Activated T-helper 1 cell treated with Interleukin-2 at 50 U/mL for 16 hours (primary cell): ENCODE measurements at places on chromosomes 3 and 15.

DNA sequence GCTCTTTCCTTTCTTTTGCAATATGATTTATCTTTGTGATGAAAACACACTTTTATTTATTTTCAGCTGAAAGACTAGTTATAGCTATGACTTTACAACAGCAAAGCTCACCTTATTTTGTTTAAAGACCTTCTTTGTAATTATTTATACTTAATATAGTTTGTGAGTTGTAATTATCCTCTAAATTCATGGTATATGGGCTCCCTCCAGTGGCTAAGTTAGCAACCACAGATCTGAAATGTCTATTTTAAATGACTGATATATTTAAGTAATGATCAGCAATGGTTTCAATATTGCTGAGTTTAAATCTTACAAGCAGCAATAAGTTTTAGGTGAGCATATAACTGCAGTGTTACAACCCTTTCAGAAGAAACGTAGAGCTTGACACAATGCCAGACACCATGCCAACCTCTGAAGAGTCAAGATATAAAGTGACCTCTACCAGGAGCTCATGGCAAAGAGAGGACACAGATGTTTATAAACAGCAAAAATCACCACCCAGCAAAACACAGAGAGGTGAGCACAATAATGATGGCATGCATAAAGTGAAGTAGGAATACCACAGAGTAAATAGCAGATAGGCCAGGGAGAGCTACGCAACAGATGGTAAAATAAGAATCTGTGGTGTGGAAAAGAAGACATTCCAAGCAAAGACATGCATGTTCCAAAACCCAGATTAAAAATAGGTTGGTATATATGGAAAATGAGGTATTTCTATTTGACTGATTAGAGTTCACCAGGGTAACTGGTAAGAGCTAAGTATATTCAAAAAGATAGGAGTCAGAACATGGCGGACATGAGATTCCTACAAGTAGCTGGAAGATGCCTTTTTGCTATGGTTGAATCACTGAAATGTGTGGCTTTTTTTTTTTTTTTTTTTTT lies 143.7 kb upstream of the ZNF385D start:
- DNase-seq = no peak

- no peak for DNase-seq
Observed at GRCh38 chr3:34782871-34783270, 856.5 kb upstream of the ARPP21 start.

DNA sequence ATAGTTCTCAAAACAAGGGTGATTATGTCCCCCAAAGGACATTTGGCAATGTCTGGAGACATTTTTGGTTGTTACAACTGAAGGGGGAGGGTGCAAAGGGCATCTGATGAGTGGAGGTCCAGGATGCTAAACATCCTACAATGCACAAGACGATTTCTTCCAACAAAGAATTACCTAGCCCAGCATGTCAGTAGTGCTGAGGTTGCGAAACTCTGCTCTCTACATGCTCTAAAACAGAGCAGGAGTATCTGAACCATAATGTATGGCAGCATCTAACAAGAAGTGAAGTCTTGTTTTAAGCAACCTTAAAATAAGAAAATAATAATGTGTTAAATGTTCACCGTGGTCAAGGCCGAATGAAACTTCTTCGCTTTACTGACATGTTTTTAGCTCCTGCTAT lies 7.0 kb downstream of the GYG1 start:
- no peak for DNase-seq

- DNase-seq = no peak
Observed at GRCh38 chr3:67288466-67289106, 290.5 kb downstream of the KBTBD8 start.

GRCh38 chr3:32703491-32703972 lies 18.5 kb downstream of the CNOT10 start:
- no peak for DNase-seq
